ENCODE measurements at places on chromosomes 12 and 14.

- H3K27ac ChIP-seq: no peak overlapping the region
- no peaks in the 10 kb centered on the region for H3K27me3 ChIP-seq
- DNase-seq: no peak
Measured at GRCh38 chr12:27818401-27818918, 38.4 kb upstream of the MANSC4 start.

DNA sequence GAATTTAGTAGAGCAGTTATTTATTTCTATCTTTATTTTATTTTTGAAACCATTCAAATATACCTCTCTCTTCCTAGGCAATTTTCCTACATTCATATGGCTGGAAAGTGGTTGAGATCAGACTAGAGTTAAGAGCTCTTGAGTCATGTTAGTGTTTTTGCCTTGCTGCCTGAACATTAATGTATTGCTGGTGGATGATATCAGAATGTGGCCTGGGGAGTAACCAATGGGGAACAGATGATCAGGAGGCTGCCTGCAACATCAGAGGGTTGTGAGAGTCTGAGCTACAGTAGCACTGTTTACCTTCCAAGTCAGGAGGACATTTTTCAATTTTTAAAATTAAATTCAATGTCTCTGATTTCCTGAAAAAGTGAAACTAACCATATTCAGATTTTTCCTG, 166.3 kb upstream of the TRHDE start:
- H3K27me3 ChIP-seq: no peaks in the 10 kb centered on the region
- DNase-seq: no peak
- H3K4me1 ChIP-seq: no peaks in the 10 kb centered on the region
- H3K4me3 ChIP-seq: no peak overlapping the region

DNA sequence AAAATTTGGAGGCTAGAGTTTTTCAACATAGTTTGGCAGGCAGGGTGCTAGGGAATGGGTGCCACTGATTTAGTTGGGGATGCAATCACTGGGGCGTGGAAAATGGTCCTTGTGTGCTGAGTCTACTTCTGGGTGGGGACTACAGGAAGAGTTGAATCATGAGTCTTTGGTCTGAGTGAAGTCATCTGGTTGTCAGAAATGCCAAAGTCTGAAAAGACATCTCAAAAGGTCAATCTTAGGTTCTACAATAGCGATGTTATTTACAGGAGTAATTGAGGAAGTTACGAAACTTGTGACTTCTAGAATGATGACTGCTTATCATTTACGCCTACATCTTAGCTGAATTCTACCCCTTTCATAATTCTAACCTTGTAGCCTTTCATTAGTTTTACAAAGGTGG, 209.1 kb downstream of the NUBPL start:
- no peaks in the 10 kb centered on the region for H3K36me3 ChIP-seq
- H3K27ac ChIP-seq: no peak overlapping the region
- no peaks in the 10 kb centered on the region for H3K27me3 ChIP-seq
- peak; percentile 39 for DNase-seq
- no peaks in the 10 kb centered on the region for H3K4me1 ChIP-seq
- no peak overlapping the region for H3K4me3 ChIP-seq

GRCh38 chr12:127485528-127485927, 781.4 kb upstream of the TMEM132C start:
- no peaks in the 10 kb centered on the region for H3K4me1 ChIP-seq
- H3K4me3 ChIP-seq: no peak overlapping the region
- H3K36me3 ChIP-seq: no peaks in the 10 kb centered on the region
- H3K27me3 ChIP-seq: no peaks in the 10 kb centered on the region
- no peak for DNase-seq
- no peak overlapping the region for H3K27ac ChIP-seq

DNA sequence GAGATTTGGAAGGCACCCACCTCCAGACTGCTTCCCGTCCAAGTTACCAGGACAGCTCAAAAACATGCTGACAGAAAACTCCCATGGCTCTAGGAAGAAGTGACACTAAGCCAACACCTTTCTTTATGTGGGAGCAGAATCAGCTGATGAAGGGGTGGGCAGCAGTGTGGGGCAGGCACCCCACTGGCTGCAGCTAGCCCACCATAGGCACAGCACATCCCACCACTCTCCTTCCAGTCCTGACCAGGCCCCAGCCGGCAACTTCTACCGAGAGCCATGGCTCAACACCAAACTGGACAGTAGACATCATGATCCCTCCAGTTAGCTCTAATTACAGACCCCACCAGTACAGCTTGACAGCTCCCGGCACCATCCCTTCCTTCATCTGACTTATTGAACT, 45.0 kb downstream of the SH2B3 start:
- no peak overlapping the region for H3K27ac ChIP-seq
- DNase-seq: no peak
- no peaks in the 10 kb centered on the region for H3K27me3 ChIP-seq
- H3K36me3 ChIP-seq: peaks cover 11% of the 10 kb centered on the region
- H3K4me3 ChIP-seq: no peak overlapping the region
- no peaks in the 10 kb centered on the region for H3K4me1 ChIP-seq

DNA sequence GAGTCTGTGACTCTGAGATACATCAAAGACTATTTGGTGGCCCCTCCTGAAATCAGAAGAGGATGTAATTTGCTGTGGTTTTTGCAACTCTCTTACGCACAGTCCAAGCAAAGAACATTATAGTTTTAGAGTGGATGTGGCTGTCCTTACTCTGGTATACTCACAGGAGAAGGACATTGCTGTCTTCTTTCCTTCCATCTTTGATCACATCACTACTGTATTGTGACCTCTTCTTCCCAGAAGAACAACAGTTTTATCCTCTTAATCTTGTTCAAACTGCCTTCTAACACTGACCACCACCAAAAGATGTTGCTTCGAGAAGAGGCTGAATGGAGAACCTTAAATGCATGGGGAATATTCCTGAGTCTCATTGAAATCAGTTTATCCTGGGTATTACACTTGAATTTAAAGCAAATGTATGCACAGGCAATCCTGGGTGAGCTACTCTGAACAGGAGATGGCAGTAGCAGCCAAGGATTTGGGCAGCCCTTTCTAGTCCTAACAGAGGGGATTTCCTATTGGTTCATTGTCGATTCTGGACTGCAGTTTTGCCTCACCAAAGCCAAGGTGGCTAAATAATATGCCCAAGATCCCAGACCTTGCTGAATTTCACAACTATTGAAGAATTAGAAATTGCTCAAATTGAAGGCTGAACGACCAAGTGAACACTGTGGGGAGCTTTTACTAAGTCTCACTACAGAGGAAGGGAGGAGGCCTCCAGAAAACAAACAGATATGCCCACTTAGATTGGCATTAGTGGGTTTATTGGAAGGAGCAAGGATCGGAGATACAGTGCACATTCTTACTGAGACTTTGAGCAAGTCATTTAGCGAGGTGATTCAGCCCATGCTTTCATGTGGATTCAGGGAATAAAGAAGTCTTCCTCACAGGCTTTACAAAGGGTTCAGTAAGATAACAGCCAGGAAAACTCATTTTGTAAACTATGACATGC, 282.8 kb downstream of the PAWR start:
- H3K4me1 ChIP-seq: no peaks in the 10 kb centered on the region
- H3K36me3 ChIP-seq: no peaks in the 10 kb centered on the region

Measured in small intestine (tissue), 16 donors.